Vagina (tissue), 2 donors: ENCODE measurements at places on chromosomes 4 and X.

DNA sequence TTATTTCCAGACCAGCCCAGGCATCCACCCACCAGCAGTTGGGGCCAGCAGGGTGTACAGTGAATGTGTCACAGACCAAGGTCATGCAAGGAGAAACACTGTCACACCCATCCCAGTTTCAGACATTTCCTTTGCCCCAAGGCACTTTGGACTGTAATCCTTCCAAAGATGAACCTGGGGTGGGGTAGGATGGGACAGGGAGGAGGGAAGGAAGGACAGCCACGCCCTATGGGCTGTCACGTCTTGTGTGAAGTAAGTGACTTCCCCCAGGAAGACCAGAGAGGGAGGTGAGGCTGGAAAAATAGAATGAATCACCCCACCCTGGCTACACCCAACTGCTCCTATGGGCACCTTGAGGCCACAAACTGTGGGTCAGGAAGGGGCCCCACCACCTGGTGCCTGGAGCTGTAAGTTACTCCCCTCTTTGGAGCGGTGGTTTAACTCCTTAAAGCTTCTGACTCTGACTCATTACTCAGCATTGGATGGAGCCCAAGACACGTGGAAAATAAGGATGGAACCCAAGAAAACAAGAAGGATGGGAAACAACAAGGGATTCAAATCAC, 349.9 kb upstream of the KLF3 start:
- DNase-seq = no peak
- H3K27ac ChIP-seq = peak overlapping the region; percentile 33
- no peaks in the 10 kb centered on the region for H3K36me3 ChIP-seq
- H3K4me1 ChIP-seq = peaks cover 31% of the 10 kb centered on the region
- no peaks in the 10 kb centered on the region for H3K27me3 ChIP-seq

GRCh38 chrX:16376056-16376455, 208.8 kb downstream of the MAGEB17 start:
- H3K36me3 ChIP-seq = no peaks in the 10 kb centered on the region
- H3K4me3 ChIP-seq = no peak overlapping the region
- DNase-seq = no peak
- no peak overlapping the region for H3K27ac ChIP-seq
- no peaks in the 10 kb centered on the region for H3K27me3 ChIP-seq

DNA sequence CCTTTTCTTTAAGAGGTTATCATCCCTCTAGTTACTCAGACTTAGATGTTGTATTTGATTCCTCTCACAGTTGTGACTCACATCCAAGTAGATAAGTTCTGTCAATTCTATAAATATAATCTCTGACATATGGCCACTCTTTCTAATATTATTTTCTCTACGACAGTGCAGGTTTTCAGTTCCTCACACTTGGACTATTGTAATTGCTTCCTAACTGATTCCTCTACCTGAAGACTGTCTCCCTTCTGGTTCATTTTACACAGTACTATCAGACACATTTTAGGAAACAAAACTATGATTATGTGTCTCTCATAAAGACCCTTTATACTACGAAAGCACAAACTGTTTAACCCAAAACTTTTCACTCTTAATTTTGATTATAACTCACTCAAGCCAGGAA, 31.3 kb upstream of the GNRHR start:
- DNase-seq = no peak
- no peak overlapping the region for H3K27ac ChIP-seq
- no peaks in the 10 kb centered on the region for H3K27me3 ChIP-seq
- H3K36me3 ChIP-seq = no peaks in the 10 kb centered on the region
- no peaks in the 10 kb centered on the region for H3K4me1 ChIP-seq

- no peak overlapping the region for H3K27ac ChIP-seq
- H3K27me3 ChIP-seq = no peaks in the 10 kb centered on the region
- H3K36me3 ChIP-seq = no peaks in the 10 kb centered on the region
Observed at GRCh38 chrX:8632924-8633323, 99.0 kb downstream of the ANOS1 start.

DNA sequence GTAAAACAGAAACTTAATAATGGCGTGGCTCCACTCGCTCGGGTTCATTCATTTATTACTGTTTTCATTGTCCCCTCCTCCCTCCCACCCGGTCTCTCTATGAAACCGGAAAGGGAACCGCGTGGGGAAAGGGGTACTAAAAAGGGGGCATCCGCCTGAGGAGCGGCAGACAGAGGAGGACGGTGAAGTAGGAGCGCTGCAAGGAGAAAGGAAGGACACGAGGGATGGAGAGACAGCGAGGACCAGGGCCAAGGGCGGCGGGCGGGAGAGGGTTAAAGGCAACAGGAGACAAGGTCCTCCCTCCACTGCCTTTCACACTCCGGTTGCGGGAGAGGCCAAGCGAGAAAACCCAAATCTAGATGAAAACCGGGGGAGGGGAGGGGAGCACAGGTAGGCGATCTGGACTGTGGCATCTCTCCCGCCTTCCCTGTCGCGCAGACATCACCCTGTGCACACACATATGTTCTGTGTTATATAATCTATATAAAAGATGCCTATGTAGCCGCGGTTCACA, 829 bp downstream of the ELOVL6 start:
- no peaks in the 10 kb centered on the region for H3K36me3 ChIP-seq
- H3K27me3 ChIP-seq = no peaks in the 10 kb centered on the region
- H3K27ac ChIP-seq = peak overlapping the region; percentile 83
- H3K4me1 ChIP-seq = peaks cover 16% of the 10 kb centered on the region

DNA sequence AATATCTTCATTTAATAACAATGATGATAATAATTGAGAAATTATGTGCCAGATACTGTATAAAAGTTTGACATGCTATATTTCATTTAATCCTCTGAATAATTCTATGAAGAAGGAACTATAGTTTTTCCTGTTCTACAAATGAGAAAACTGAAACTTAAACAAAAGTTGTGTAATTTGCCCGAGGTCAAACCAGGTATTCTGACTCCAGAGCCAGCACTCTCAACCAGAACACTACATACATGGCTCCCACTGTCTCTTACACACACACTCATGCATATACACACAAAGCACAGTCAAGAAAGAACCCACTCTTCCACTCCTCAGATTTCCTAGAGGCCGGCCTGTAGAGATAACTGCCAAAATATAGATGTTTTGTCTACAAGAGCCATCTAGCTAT, 374.0 kb upstream of the EMCN start:
- H3K27me3 ChIP-seq = no peaks in the 10 kb centered on the region
- DNase-seq = no peak
- H3K36me3 ChIP-seq = no peaks in the 10 kb centered on the region
- H3K4me3 ChIP-seq = no peak overlapping the region
- no peaks in the 10 kb centered on the region for H3K4me1 ChIP-seq

- DNase-seq = no peak
- no peaks in the 10 kb centered on the region for H3K36me3 ChIP-seq
- no peaks in the 10 kb centered on the region for H3K4me1 ChIP-seq
- no peak overlapping the region for H3K27ac ChIP-seq
Observed at GRCh38 chr4:34824515-34824914, 1419.8 kb downstream of the ARAP2 start.

- H3K27ac ChIP-seq = no peak within 1 kb of the TSS
- peak within 1 kb of the TSS; percentile 17 for H3K4me3 ChIP-seq
- H3K36me3 ChIP-seq = no peaks in the 10 kb centered on the region
- no peaks in the 10 kb centered on the region for H3K27me3 ChIP-seq
- no peaks in the 10 kb centered on the region for H3K4me1 ChIP-seq
Observed at GRCh38 chrX:78747489-78747888, at the start of gene LPAR4. LPAR4 (plus strand) TSS chrX:78747720; CDS start chrX:78754870, 7,150 bp downstream.

DNA sequence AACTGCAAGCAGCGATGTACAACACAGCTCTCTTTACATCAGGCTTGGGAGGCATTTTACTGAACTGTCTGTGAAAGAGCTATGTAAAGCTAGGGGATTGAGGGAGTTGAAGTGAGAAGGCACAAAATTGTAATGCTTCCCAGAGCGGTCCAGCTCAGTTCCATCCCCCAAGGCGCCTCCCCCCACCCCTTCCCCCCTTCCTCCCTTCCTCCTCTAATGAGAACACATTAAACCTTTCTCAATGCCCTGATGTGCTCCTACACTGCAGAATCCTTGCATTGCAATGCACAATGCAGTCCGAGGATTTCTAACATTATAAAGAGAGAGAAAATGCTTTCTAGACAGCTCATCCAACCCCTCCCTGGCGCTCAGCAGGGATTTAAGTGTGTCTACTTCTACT, 73.9 kb downstream of the CXXC4 start:
- no peak for DNase-seq
- H3K4me3 ChIP-seq = no peak overlapping the region
- no peak overlapping the region for H3K27ac ChIP-seq
- H3K27me3 ChIP-seq = no peaks in the 10 kb centered on the region
- H3K4me1 ChIP-seq = peaks cover 6% of the 10 kb centered on the region

- DNase-seq = no peak
- H3K4me3 ChIP-seq = no peak overlapping the region
- H3K27me3 ChIP-seq = no peaks in the 10 kb centered on the region
- H3K27ac ChIP-seq = no peak overlapping the region
- no peaks in the 10 kb centered on the region for H3K4me1 ChIP-seq
- H3K36me3 ChIP-seq = no peaks in the 10 kb centered on the region
Observed at GRCh38 chr4:14348506-14348905, 653.8 kb upstream of the CPEB2 start.

GRCh38 chrX:75883446-75883845, 98.4 kb upstream of the MAGEE2 start:
- no peaks in the 10 kb centered on the region for H3K36me3 ChIP-seq
- H3K27ac ChIP-seq = no peak overlapping the region
- no peak for DNase-seq
- H3K4me3 ChIP-seq = no peak overlapping the region
- no peaks in the 10 kb centered on the region for H3K4me1 ChIP-seq
